Activated CD4-positive, alpha-beta T cell treated with anti-CD3 and anti-CD28 coated beads, Interleukin-2, Interleukin-6, amounts not matched to agents 100 ng/mL and 50 ng/mL, durations not matched to agents 16 hours and 8 hours (primary cell): ENCODE measurements at places on chromosomes 2 and 18.

DNA sequence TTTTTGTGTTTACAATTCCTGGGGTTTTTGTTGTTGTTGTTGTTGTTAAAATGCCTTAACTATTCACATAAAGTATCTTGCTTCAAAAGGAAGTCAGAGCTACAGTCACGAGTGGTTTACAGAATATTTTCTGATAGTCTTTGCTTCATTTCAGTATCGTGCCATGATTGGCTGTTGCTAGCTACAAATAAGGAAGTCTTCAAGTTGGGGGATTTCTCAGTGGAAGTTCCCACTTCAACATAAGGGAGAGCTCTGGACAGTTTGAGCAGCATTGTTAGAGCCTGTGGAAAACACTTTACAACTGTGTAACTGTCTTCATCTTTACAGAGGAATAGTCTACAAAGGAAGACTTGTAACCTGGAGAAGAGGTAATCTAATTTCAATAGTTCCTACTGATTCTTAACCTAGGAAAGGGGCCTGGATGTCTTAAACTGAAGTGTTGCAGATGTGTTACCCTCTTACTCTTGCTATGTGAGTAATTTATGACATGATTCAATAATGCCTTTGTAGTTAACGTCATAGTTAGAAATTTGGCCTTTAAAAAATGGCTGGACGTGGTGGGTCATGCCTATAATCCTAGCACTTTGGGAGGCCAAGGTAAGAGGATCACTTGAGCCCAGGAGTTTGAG lies 23.4 kb upstream of the TANK start:
- peak; percentile 81 for DNase-seq

DNA sequence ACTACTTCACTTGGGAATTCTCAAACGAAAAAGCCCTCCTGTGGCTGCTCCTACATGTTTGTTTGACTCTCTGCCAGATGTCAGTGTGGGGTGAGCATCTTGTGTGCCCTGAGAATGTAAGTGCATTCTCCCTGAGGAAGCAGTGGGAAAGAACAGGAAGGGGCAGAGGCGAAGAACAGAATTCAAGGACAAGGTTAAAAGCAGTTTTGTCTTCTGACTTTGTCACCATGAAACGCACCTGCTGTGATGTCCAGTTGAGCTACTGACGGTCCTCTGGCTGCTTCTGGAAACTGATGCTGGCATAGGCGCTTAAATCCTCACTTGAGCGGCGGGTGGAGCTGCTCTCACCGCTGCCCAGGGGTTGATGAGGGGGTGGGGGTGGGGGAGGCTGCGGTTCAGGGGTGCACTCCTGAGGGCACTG lies 4.9 kb downstream of the IRS1 start:
- no peak for DNase-seq

GRCh38 chr2:208464205-208464604 lies 57.6 kb downstream of the PTH2R start:
- no peak for DNase-seq

GRCh38 chr2:134287323-134287722 lies 33.5 kb downstream of the MGAT5 start:
- DNase-seq = peak; percentile 57

DNA sequence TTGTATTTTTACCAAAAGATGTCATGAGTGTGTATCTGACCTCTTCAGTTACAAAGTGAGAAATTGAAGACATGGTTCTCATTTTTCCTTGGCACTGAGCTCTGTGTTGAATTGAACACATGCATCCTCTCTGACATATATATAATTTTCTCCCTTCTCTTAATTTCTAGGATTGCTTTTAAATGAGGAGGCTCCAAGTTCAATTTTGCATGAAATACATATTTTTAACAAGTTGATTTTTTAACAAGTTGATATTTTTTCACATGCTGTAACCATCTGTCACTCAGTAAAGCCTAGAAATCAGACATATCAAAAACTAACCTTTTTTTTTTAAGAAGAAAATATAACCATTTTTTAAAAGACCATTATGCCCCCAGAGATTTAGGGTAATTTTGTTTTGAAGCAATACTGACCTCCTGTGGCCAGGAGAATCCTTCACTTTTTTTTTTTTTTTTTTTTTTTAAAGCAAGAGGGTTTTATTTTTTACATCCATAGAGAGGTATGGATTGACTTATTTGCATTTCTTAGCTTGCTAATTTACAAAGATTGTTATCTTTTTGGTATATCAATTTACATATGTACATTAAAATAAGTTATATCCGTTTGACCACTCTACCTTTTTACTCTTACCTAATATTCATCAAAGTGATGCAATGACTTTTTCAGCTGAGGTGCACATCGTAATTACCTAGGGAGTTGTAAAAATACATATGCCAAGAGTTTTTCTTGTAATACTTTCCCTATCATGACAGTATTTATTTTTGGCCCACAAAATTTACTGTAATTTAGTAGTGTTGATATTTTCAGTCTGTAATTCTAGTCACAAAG lies 161.8 kb downstream of the SOCS6 start:
- no peak for DNase-seq

DNA sequence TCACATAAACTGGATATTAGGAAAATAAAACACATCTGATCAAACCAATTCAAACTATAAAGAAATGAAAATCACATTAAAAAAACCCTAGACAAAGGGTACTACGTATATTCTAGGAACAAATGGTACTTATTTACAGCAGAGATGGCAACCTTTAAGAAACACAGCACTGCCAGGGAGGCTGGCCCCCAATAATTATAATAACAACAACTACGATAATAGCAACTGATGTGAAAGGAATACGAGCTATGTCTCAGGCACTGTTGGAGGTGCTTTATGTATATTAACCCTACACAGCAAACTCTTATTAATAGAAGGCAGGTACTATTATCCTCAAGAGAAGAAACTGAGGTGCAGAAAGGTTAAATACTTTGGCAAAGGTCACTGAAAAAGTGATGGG lies 193.9 kb downstream of the NBAS start:
- DNase-seq = no peak

- no peak for DNase-seq
These were observed 83.1 kb downstream of the FAM161A start for GRCh38 chr2:61770746-61771145.

GRCh38 chr2:184425083-184425482 lies 173.2 kb upstream of the ZNF804A start:
- no peak for DNase-seq

DNA sequence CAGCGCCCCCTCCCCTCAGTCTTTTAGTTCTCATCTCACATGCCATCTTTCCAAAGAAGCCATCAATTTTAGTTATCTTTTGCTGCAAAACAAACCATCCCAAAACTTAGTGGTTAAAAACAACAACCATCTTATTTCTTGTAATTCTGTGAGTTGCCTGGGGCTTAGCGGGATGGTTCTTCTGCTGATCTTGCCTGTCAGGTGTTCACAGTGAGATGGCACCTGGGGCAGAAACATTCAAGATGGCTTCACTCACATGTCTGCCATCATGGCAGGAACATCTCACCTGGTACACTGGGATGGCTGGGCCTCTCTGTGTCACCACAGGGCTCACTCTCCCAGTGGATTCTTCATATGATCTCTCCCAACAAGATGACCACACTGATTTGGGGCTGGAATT lies 144.5 kb upstream of the MSH6 start:
- no peak for DNase-seq

GRCh38 chr2:10412380-10412779 lies 35.7 kb downstream of the ODC1 start:
- DNase-seq = peak; percentile 76

GRCh38 chr2:161238560-161239325 lies 69.5 kb upstream of the PSMD14 start:
- peak; percentile 69 for DNase-seq

- DNase-seq = no peak
These were observed 23.1 kb downstream of the ID2 start for GRCh38 chr2:8704906-8705305.

DNA sequence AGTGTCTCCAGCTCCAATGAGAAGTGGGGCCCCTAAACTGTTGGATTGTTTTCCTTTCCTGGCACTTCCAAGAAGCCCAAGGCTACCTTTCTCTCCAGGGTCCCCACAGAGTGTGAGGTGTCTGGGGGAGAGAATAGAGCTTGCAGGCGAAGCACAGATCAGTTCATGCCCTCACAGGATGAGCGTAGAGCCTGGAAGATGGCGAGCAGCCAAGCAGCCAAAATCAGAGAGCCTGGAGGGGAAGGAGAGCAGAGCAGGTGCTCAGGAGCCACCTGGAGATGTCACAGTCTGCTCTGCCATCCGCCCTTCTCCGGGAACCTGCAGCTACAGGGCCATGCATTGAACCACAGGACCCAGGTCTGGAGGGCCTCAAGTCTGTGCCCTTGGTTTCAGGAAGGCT lies 54.7 kb upstream of the TCF7L1 start:
- no peak for DNase-seq

- DNase-seq = peak; percentile 54
These were observed 116.7 kb upstream of the STK17B start for GRCh38 chr2:196288006-196288538.

- peak; percentile 52 for DNase-seq
These were observed 84.2 kb downstream of the ZNF516 start for GRCh38 chr18:76410660-76411417.

GRCh38 chr2:168365094-168365621 lies 90.9 kb upstream of the CERS6 start:
- no peak for DNase-seq

DNA sequence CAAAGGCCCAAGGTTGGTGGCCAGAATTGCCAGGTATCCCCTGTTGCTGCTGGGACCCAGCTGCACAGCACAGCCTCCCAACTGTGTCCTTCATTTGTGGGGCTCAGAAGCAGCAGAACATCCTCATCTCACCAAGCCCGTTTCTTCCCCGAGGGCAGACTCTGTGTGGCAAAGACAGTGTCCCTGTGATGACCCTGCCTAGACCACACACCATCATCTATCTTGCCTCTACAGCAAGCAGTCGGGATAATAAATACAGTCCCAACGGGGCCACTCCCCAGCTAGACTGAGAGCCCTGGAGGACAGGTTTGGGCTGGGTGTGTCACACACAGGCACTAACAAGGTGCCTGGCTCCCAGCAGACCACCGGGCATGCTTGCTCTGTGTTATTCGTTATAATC lies 93.4 kb downstream of the PTGR3 start:
- DNase-seq = no peak

- no peak for DNase-seq
These were observed 2.8 kb upstream of the RAB31 start for GRCh38 chr18:9705183-9705829.

- DNase-seq = peak; percentile 14
These were observed 37.5 kb downstream of the TBC1D8 start for GRCh38 chr2:101113441-101114267.

DNA sequence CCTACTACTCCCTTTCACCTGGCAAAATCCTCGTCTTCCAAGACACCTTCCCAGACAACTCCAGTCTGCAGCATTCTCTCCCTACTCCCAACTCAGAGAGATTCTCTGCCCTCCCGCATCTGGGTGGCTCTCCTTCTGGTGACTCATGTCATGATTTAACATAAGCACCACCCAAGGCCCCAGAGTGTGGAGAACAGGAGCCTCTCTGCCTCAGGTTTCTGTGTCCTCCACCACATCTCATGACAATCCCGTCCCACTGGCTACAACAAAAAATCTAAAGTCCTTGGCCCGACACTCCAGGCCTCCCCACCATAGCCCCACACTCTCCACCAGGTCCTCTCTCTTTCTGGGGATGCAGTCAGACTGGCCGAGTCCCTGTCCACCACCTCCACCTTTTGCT lies 197.1 kb downstream of the BCL11A start:
- DNase-seq = no peak

GRCh38 chr18:51610481-51610880 lies 413.0 kb upstream of the MEX3C start:
- no peak for DNase-seq

GRCh38 chr2:173462892-173463840 lies 108.5 kb downstream of the CDCA7 start:
- DNase-seq = no peak

- DNase-seq = no peak
These were observed 2.0 kb downstream of the PTPN18 start for GRCh38 chr2:130357864-130358263.

GRCh38 chr2:14909795-14910194 lies 277.3 kb downstream of the LRATD1 start:
- no peak for DNase-seq

- DNase-seq = peak; percentile 68
These were observed 4.6 kb downstream of the SP140 start for GRCh38 chr2:230230087-230230486.

GRCh38 chr18:59565957-59566356 lies 131.3 kb downstream of the CCBE1 start:
- no peak for DNase-seq

DNA sequence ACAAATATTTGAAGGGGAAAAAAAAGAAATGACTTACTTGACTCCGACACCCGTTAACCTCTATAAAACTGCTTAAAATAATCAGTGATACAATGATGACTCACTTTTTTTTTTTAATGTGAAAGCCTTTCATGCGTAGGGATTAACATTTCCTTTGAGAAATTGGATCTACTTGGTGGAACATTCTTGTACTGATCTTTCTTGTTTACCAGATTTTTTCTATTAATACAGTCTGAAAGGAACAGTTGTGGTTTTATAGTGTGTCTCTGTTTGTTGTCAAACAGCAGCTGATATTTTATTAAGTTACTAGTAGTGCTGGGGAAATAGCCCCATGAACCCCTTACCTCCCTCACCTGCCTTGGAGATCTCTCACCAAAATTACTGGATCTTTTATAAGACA lies 40.2 kb upstream of the NEB start:
- no peak for DNase-seq

DNA sequence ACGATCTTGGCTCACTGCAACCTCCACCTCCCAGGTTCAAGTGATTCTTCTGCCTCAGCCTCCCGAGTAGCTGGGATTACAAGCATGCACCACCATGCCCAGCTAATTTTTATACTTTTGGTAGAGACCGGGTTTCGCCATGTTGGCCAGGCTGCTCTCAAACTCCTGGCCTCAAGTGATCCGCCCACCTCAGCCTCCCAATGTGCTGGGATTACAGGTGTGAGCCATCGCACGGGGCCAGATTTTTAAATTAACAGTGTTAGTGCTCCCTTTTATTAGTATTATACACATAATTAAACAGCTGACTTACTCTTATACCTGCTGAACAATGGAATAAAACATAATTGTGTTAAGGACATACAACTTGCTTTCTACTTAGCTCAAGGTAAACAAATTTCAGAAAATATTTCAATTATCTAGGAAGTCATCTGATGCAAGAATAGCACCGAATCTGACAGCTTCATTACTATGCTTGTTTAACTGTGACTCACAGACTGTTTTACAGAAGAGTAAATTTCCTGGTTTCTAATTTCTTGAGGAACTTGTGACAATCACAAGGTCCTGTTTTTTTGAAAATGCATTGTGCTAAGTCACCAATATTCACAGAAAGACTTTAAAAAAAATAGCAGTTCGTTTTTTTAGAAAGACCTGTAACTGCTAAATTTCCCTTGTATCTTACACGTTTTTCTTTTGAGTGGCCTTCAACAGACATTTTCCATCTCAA lies 51.2 kb downstream of the SPIRE1 start:
- no peak for DNase-seq

- DNase-seq = no peak
These were observed 1531.9 kb upstream of the ACVR2A start for GRCh38 chr2:146312899-146313298.

GRCh38 chr2:153106802-153107477 lies 371.6 kb downstream of the RPRM start:
- no peak for DNase-seq

GRCh38 chr2:21727101-21727500 lies 603.3 kb downstream of the TDRD15 start:
- DNase-seq = no peak
